ENCODE measurements at places on chromosomes 6 and 20. TPM values are rescaled to one million over a fixed set of nuclear protein-coding genes. Genes with fewer than 3 reads are reported as not detected.

Gene ZSCAN9
- 17.3 TPM for total RNA-seq

Gene BMP7
- not detected for total RNA-seq

Gene NDUFAF4
- 28.2 TPM for total RNA-seq

Gene SCRT2
- total RNA-seq = not detected

Gene HFE
- total RNA-seq = 5.4 TPM

Gene TFAP2C
- not detected for total RNA-seq

Gene CD93
- 495 TPM for total RNA-seq

Gene BPIFB6
- total RNA-seq = not detected

Gene DEF6
- 0.65 TPM for total RNA-seq

Gene C20orf202
- not detected for total RNA-seq

Gene TRDN
- not detected for total RNA-seq

Gene THBS2
- total RNA-seq = 0.14 TPM

Gene ZNF165
- total RNA-seq = 0.27 TPM

Gene POPDC3
- total RNA-seq = 0.14 TPM

Gene PLN
- total RNA-seq = not detected

Gene KCNK15
- 0.07 TPM for total RNA-seq

Gene TREML1
- not detected for total RNA-seq

Gene SYCP2L
- total RNA-seq = not detected

Gene POU5F1
- total RNA-seq = not detected

Gene ZBP1
- total RNA-seq = not detected

Gene MEI4
- total RNA-seq = not detected

Gene STX16
- total RNA-seq = 49.3 TPM

Gene PI16
- not detected for total RNA-seq

Gene MAPK13
- total RNA-seq = 1.9 TPM

Gene RSPH3
- total RNA-seq = 2.5 TPM

Gene TGM3
- total RNA-seq = not detected

Gene PKIG
- total RNA-seq = 205 TPM

Gene ATP9A
- 25.2 TPM for total RNA-seq

Gene MOXD1
- 0.07 TPM for total RNA-seq

Gene STMND1
- total RNA-seq = not detected

Gene RBM39
- total RNA-seq = 336 TPM

Gene SRMS
- not detected for total RNA-seq

Gene PARD6B
- total RNA-seq = 0.43 TPM

Data from thoracic aorta endothelial cell (primary cell).